ENCODE measurements at places on chromosomes 7 and 10.
A peak's percentile ranks its signal among the peaks of the same experiment; 100 is the strongest.

GRCh38 chr7:51275532-51275931 lies 41.1 kb downstream of the COBL start:
- DNase-seq: peak; percentile 39

- DNase-seq: no peak
These were observed 167.2 kb downstream of the EVX1 start for GRCh38 chr7:27409776-27410175.

GRCh38 chr10:8054244-8054493 lies 319 bp upstream of the GATA3 start:
- no peak for DNase-seq

DNA sequence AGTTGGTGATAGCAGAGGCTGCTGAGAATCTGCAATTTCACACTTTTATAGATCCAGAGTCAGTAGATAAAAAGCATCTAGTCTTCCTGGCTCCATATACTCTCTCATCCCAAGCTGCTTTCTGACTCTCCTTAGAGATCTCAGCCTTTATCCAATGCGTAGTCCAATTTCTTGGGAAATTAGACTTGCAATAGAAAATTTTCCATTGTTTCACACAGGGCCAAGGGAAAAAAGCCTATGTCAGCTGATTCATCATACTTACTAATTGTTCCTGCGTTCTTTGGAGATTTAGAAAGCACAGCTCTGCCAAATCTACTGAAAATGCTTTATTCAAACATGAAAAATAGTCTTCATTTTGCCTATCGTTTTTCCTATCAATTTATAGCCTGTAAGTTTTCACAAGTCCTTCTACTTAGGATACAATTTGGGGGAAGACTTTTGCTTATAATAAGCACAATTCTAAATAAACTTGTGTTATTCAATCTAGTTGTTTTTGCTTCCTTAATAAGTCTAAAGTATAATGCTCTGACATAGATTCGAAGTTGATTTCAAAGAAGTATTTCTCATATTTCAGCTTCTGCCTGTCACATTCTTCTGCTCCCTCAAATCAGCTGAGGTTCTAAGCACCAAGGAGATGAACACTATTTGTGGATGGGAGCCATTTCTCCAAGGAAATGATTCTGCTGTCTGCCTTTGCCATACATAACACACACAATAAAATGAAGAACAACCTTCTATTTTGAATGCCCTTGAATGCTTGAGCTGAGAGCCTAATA lies 165.4 kb downstream of the ADAM12 start:
- DNase-seq: no peak

GRCh38 chr7:55475855-55476803 lies 96.2 kb downstream of the VOPP1 start:
- DNase-seq: no peak

- DNase-seq: no peak
These were observed 16.7 kb downstream of the LSMEM1 start for GRCh38 chr7:112497481-112497880.

- no peak for DNase-seq
These were observed 132.3 kb upstream of the MKI67 start for GRCh38 chr10:128258421-128258976.

DNA sequence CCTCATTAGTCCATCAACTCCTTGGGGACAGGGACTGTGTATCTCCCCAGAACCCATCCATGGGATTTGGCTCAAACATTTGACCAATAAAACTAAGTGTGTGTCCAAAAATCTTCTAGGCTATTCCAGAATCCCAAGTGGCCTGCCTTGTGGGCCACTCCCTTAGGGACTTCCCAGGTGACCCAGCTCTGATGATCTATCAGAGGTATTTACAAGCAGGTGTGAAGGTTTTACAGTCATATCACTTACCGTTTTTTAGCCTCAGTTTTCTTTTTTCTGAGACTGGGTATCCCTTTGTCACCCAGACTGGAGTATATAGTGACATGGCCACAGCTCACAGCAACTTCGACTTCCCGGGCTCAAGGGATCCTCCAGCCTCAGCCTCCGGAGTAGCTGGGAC lies 64.4 kb downstream of the PIP4K2A start:
- DNase-seq: no peak

- DNase-seq: no peak
These were observed 51.5 kb upstream of the GRM3 start for GRCh38 chr7:86592185-86592584.

- DNase-seq: no peak
These were observed 244.0 kb downstream of the BUB3 start for GRCh38 chr10:123398180-123398591.

Data from ureter (tissue), 1 donor.